ENCODE measurements at places on chromosomes 4 and X. TPM values are rescaled to one million over a fixed set of nuclear protein-coding genes. Genes with fewer than 3 reads are reported as not detected.

GRCh38 chr4:98997166-98997565 is 1.6 kb downstream of the METAP1 start:
- no peak for DNase-seq

DNA sequence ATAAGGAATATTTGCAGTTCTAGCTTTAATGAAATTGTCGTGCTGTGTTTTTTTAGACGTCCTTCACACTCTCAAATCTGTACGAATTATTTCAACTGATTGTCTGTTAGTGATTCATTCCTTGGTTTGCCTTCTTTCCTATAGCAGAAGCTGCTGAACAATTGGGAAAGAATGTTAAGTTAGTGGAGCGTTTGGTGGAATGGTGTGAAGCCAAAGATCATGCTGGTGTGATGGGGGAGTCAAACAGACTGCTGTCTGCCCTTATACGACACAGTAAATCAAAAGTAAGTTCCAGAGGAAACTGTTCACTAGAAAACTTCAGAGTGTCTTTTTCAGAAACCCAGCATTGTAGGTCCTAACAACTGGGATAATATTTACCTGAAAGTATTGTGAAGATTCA is 159.9 kb downstream of the RAP1GDS1 start:
- no peak for DNase-seq

DNA sequence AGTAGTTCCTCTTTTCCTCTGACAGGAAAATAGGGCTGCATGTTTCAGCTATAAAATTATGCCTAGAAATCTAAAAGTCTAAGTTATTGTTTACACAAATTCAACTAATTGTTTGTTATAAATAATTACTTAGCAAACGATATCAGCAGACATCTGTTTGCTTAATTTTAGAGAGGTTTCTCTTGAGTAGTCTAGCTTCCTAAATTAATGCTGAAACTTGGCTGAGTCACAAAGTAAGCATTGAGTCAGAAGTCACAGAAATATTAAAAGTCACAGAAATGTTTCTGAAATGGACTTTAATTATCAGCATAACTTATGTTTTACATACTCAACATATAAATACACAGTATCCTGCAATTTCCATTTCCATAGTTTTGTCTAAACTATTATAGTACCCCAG is 1044.0 kb downstream of the CCSER1 start:
- DNase-seq: no peak

CFAP299 gene
- not detected for total RNA-seq

GRCh38 chr4:33780952-33781791 is 2463.1 kb downstream of the ARAP2 start:
- no peak for DNase-seq

SLC35A2 gene
- 25.5 TPM for total RNA-seq

RBM46 gene
- not detected for total RNA-seq

GRCh38 chr4:138445098-138445497 is 202.9 kb upstream of the SLC7A11 start:
- no peak for DNase-seq

DNA sequence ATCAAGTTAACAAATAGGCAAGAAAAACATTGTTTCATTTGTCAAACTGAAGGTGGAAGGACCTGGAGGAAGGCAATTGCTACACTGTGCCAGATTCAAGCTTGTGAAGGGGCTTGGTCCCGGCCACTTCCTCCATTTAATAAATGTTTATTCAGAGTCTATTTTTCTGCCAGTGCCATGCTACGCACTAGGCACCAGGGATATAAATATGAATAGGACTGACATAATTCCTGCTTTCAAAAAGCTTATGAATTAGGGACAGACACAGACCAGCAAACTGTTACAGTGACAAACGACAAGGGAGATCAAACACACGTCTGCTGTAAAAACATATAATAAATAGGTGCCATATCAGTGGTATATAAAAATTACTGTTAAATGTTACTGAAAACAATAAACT is 571 bp downstream of the TLR6 start:
- no peak for DNase-seq

- no peak for DNase-seq
Observed at GRCh38 chr4:17093481-17093880, 195.0 kb upstream of the LDB2 start.

MAGEB17 gene
- not detected for total RNA-seq

DNA sequence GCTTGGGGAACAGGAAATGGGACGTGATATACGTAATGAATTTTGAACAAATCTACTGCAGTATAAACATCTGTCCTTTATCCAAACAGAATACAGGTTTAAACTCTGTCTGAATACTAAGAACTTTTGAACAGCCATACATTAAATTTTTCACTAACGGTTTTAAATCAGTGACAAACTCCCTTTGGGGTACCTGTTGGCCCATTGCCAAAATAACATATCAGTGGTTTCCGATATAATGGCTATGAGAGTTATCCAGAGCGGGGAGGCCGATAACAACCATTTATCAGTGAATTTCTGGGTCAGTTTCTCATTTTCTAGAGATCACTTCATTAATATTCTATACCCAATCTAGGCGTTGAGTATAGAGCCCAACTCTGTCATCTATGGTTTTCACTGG is 5.2 kb downstream of the SPIN2A start:
- no peak for DNase-seq

DNA sequence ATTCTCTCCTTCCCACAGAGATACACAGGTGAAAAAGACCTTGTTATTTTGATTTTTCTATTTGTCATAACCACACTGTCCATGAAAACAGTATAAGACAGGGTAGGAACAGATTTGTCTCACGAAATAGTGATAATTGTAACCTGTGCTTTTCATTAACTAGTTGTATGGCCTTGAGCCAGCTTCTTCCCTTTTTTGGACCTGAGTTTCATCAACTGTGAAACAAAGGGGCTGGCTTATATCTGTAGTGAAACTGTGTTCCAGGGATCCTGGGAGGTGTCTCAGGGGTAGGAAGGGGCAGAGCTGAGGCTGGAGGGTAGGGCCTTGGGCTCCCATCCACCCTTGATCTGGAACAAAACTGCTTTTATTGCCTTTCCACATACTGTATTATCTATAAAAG is 50.9 kb downstream of the MED28 start:
- no peak for DNase-seq

DNA sequence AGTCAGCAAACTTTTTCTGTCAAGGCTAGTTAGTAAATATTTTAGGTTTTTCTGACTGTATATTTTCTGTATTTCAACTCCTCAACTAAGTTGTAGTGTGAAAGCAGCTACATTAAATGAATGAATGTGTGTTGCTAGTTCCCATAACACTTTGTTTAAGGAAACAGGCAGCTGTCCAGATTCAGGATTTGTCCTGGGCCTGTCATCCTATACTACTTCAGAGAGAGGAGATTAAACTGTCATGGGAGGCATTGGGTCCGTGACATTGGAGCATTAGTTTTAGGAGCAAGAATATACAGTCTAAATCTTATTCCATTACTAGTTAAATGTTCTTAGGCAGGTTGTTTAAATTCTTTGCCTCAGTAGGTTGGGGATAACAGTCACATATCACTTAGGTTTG is 516.0 kb downstream of the CCSER1 start:
- no peak for DNase-seq

COL4A5 gene
- total RNA-seq: not detected

GRCh38 chrX:140764401-140764919 is 54.9 kb downstream of the LINC00632 start:
- DNase-seq: no peak

ZNF157 gene
- 0.61 TPM for total RNA-seq

GRCh38 chrX:10597871-10598270 is 22.5 kb downstream of the MID1 start:
- no peak for DNase-seq

FAM184B gene
- not detected for total RNA-seq

DNA sequence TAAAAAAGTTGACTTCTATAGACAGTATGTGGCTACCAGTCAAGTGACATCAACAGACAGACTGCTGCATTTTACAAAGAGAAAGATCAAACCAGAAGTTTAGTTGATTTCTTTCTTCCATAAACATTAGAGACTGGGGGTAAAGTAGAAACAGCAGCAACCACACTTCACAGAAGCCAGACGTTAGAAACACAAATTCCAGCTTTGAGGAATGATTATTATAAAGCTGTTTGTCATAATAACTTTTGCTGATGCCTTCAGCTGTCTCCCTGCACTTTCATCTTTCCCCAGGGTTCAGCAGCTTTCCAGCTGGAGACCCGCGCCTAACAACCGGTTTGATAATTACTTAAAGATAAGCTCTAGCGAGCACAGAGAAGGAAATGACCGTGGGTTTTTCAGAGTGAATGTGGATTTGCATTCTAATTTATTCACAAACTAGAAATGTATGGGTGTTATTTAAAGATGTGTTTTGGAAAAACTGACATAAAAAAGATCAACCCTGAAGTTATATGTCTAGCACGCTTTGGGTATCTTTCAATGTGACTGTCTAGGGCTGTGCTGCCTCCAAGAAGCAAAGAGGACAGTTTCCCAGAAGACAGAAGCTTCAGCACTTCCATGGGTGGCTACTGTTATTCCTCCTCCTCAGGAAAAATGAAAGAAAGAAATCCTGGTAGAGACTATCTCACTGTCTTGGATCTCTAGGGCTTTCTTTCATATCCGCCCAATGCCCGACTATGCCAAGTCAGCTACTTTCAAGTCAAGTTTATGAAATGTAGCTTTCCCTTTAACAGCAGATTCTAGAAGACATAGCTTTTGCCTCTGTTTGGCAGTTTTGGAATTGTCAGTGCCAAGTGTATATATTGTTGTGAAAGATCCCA is 15.0 kb upstream of the ENAM start:
- no peak for DNase-seq

DNA sequence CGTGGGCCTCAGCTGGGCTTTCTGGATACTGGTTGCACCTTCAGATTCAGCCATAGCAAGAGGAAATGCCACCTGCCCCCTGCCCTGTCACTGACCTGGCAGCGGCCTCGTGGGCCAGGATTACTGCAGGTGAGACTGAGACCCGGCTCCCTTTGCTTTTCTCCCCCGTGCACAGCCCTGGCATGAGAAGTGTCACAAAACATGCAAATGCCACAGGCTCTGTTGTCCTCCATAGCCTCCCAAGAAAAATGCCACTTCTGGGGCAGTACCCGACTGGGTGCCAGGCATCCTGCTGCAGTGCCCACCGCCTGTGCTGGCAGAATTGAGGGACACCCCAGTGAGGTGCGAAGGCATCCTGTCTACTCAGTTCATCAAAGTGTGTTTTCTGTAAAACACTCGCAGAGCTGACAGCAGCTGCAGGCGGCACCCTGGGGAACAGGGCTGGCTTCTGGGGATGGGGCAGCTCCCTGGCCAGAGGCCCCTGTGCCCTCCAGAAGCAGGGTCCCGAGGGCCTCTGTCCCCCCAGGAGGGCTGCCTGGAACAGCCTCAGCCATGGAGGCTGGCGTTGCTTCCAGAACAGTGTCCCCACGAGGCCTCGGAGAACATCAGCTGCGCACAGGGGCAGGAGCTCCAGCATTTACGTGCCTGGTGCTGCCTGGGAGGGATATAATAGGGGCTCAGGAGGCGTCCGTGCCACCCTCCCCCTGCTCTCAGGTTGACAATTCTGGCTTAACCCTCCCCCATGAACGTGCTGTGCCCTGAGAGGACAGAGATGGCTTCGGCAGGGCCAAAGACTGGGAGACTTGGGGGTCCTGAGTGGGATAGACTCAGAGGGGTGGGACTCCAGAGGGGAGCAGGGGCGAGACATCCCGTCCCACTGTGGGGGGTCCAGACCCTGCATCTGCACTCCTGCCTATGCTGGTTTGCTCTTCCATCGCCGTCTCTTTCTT is 99.5 kb upstream of the NKX1-1 start:
- no peak for DNase-seq

IL13RA2 gene
- not detected for total RNA-seq

GAGE12F gene
- total RNA-seq: not detected

DNA sequence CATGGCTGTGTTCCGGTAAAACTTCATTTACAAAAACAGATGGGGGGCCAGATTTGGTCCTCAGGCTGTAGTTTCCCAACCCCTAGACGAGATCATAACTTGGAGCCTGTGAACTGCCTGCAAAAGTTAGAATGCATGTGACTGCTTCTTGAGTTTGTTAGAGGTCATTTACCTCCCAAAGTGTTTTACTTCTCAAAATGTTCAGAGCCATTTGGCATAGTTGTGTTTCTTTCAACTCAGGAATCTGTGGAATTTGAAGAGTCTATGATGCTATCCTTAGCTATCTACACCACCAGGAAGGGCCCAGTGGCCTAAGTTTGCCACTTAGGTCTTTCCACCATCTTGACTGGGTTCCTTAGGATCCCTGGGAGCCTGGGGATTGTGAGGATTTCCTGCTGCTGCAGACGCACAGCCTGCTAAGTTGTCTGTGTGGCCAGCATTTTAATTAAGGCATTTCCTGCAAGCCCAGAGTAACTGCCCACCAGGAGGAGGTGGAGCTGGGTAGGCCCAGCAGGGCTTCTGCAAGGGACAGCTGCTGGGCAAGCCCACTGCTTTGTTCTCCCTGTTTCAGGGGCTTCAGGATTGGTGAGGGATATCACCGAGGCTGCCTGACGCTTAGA is 53.1 kb downstream of the CCNI start:
- DNase-seq: no peak

ERAS gene
- not detected for total RNA-seq

DNA sequence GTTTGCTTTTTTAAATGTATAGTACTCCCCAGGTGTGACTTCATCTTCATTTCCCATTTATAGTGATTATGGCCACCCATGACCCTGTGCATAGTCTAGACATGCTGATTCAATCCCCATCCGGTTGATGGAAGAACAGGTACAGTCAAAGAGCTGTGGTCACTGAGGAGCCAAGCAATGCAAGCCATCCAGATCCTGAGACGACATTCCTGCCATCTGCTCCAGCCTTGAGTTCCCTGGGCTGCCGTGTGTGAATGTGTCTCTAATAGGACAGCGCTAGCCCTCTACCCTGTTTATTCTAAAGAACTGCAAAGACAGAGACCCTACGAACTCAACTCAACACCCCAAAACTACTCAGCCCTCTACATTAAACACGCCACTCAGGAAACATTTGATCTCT is 1.7 kb downstream of the KCNIP4 start:
- DNase-seq: no peak

ADD1 gene
- 291 TPM for total RNA-seq

GRCh38 chrX:24145303-24146186 is 4.0 kb upstream of the ZFX start:
- no peak for DNase-seq

- no peak for DNase-seq
Observed at GRCh38 chr4:95095348-95095974, 337.7 kb downstream of the BMPR1B start.

- DNase-seq: no peak
Observed at GRCh38 chr4:82275431-82276331, 98.1 kb downstream of the HNRNPD start.

GDPD2 gene
- total RNA-seq: 0.17 TPM

TCEAL5 gene
- total RNA-seq: not detected

TLR2 gene
- 1.2 TPM for total RNA-seq

- no peak for DNase-seq
Observed at GRCh38 chr4:7325541-7325940, 109.2 kb downstream of the PSAPL1 start.
